ENCODE measurements at places on chromosomes 6 and 20.

GRCh38 chr6:122200440-122200839 is 199.0 kb upstream of the HSF2 start:
- no peak for DNase-seq

GRCh38 chr6:116450769-116451740 is 10.1 kb upstream of the CALHM6 start:
- DNase-seq: no peak

GRCh38 chr6:147117580-147117979 is 86.6 kb upstream of the STXBP5 start:
- DNase-seq: no peak

- DNase-seq: no peak
Measured at GRCh38 chr6:128507337-128508310, 12.8 kb downstream of the PTPRK start.

DNA sequence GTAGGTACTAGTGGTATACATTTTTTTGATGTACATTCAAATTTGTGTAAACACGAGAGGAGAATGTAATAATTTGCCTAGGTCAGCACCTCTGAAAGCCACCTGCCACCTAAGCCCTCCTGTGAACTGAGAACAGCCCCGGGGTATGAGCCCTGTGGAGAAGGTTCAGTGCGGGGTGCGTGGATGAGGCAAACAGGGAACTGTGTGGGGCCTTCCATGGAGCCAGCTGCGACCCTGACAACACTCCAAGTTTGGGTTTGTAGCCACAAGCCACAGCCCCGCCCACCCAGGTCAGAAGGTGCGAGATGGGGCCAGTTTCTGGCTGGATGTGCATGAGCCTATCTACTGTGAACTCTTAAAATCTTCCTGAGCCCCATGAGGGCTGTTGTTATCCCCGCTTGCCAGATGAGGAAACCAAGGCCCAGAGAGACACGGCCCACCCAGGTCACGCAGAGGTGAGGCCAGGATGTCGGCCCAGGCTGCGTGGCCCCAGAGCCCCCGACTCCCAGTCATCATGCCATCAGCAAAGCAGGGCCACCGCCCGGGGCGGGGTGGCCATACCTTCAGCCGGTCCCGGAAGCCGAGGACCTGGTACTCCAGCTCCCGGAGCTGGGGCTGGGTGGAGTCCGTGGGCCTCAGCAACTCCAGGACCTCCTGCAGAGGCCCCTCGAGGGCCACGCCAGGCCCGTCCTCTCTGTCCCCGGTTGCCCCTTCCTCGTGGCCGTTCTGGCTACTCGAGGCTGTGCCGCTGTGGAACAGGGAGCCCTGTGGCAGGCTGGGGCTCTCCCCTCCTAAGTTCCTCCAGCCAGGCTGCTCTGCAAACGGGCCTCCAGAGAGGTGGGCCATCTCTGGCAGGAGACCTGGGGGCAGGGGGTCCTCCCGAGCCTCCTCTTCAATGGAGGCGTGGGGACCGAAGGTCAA is 89.6 kb downstream of the RIPOR3 start:
- no peak for DNase-seq

DNA sequence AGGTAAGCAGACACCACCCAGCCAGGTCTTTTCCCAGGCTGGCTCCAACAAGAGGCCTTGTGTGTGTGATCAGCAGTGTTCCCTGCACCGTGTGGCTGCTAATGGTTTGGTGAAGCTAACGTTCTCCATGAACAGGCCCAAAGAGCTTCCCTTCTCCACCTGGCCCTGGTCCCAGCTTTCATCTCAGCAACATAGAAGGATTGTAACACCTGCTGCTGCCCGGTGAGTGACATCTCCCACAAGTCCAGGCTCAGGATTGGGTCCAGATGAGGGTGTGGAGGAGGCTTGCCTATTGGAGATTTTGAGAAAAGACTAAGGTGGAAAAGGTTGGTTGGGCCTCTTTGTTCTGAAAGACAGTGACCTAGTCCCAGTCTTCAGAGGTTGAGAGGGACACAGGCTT is 89.6 kb downstream of the TMEM242 start:
- no peak for DNase-seq

DNA sequence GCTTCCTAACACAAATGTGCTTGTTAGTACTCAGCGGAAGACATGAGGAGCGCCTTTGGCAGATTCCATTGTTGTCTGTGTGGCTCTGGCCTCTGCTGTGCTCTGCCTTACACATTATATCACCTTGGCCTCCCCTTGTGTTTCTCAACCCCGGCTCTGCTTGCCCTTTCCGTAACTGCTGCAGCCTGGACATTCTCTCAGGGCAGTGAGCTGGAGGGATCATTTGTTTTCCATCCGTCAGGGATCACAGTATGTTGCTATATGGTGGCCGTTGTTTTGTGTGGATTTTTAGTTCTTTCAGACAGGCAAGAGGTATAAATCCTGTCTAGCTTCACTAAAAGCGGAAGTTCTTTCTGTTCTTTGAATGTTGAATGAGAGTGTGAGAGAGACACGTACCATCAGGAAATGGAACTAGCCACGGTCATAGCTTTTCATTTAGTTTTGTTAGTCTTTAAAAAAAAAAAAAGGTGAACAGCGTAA is 175.1 kb downstream of the JARID2 start:
- DNase-seq: no peak

- DNase-seq: no peak
Measured at GRCh38 chr6:29424168-29424567, 9.4 kb downstream of the OR12D1 start.
